A549 treated with dexamethasone at 1 μM for 4 hours (cell line): ENCODE measurements at places on chromosomes 7 and 10. TPM values are rescaled to one million over a fixed set of nuclear protein-coding genes. Genes with fewer than 3 reads are reported as not detected.

The CNNM1 gene
- 24.4 to 34.0 TPM (median 28.5 TPM) in 5 replicates for total RNA-seq

The OPN4 gene
- total RNA-seq = 0.04 TPM in 1 of 5 replicates, not detected in the others

The CLDN4 gene
- total RNA-seq = 4.3 to 6.0 TPM (median 4.8 TPM) in 5 replicates

The MKX gene
- not detected in 5 replicates for total RNA-seq
